SJSA1 (cell line): ENCODE measurements at places on chromosomes 13 and 19.

DNA sequence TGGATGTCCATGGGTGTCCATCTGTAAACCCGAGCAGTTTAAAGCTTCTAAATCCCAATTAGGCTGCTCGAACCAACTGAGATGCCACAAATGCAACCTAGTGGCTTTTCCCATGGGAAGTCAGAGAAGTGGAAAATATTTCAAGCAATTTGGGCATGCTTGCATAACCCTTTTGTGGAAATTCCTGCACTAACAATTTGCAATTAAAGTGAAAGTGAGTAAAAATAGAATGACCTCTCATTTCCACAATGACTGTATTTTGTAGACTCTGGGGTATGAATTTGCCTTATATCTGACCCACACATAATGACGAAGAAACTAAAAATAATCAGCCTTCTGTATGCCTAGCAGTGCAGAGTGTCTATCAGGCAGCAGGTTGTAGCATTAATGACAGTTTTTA lies 91.8 kb upstream of the TSC22D1 start:
- no peak for DNase-seq

DNA sequence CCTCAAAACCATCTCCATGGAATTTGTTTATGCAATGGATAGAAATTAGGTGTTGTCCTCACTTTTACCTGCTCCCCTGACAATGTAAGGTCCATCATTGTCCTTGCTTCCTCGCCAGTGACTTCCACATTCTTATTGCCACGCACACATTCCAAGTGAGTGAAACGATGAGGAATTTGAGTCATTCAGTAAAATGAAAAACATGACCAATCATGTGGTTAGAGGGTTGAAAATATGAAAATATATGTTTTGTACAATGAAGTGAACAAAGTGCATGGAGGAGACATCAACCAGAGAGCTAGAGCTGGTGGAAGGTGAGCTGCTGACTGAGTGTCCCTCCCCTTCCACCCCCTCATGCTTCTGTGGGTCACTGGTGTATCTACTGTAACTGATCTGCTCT lies 91.7 kb downstream of the ATP8A2 start:
- DNase-seq, result no peak

DNA sequence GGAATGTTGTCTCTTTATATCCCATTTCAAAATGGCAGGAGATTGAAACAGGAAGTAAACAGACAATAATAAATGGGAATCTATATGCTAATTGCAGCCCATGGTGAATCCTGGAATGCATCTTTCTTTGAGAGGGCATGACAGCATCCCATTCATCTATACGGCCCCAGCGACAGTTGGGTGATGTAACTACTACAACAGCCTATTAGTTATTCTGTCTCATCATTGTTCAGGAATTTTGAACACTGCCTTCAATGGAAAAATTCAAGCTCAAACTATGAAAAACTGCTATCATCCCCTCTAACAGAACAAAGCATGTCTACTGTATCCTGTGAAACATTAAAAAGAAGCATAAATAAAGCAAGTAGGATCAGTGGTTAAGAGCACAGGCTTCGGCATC lies 262.1 kb downstream of the DCT start:
- DNase-seq, result no peak

DNA sequence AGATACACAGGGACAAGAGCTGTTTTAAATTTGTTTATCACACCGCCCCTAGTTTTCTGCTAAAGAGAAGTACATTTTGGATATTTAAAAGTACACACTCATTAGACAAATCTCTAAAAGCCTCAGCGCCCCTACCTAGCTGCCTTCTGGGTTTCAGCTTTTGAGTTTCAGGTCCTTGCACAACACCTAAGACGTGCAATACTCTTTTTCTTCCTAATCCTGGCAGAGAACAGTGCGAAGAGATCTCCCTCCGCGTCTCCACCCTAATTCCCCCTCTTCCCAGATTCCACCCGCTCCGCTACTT lies 421 bp upstream of the KLF5 start:
- no peak for DNase-seq
